Gastrocnemius medialis (tissue), 4 donors: ENCODE measurements at places on chromosomes 5 and 9. TPM values are rescaled to one million over a fixed set of nuclear protein-coding genes. Genes with fewer than 3 reads are reported as not detected.

DNA sequence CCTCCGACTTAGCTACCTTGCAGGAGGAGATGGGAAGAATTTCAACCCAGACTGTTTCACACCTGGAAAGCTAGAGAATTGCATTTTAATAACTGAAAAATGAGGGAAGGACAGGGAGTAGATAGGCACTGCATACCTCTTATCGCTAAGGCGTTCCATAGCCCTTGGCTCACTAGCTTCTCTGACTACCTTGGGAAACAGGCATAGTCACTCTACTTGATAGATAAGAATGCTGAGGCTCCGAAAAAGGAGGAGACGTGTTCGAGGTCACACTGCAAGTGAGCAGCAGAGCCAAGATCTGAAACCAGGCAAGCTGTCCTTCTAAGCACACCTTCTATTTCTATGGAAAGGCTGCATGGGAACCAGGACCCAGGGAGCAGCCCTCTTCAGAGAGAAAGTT lies 168.9 kb downstream of the CRB2 start:
- no peaks in the 10 kb centered on the region for H3K4me1 ChIP-seq
- no peak overlapping the region for H3K27ac ChIP-seq
- no peak overlapping the region for H3K4me3 ChIP-seq
- DNase-seq: no peak
- no peaks in the 10 kb centered on the region for H3K36me3 ChIP-seq

DNA sequence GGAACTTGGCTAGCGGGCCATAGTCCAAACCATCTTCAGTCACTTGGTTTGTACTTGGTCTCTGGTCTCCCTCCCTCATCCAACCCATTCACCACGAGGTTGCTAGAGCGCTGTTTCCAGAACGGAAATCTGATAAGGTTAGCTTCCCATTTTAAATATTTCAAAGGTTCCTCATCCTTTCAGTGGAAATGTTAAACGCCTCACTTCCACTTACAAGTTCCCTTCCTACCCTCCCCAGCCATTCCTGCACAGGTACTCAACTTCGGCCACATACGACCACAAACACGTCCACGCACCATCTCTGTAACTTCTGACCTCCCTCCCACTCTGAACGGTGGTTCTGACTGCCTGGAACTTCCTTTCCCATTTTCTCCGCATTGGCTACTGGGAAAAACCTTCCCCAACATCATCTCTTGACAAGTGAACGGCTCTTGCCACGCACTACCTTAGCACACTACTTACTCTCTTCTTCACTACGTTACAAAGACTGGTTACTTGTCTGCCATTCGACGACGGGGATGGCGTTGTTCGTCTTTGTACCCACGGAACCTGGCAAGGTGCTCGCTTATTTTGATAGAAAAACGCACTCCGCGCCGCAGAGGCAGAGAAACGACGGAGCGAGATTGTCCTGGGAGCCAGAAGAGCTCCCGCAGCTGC lies 629 bp downstream of the CCNH start:
- peaks cover 22% of the 10 kb centered on the region for H3K36me3 ChIP-seq
- peak; percentile 13 for DNase-seq
- H3K27ac ChIP-seq: peak overlapping the region; percentile 97

- no peaks in the 10 kb centered on the region for H3K36me3 ChIP-seq
- DNase-seq: no peak
- H3K27ac ChIP-seq: no peak overlapping the region
Observed at GRCh38 chr9:7125231-7125630, 367.5 kb downstream of the KDM4C start.

GRCh38 chr5:36875790-36876298 lies 725 bp upstream of the NIPBL start:
- peaks cover 55% of the 10 kb centered on the region for H3K4me1 ChIP-seq
- no peaks in the 10 kb centered on the region for H3K36me3 ChIP-seq
- H3K4me3 ChIP-seq: peak overlapping the region; percentile 99
- peak overlapping the region; percentile 100 for H3K27ac ChIP-seq

DNA sequence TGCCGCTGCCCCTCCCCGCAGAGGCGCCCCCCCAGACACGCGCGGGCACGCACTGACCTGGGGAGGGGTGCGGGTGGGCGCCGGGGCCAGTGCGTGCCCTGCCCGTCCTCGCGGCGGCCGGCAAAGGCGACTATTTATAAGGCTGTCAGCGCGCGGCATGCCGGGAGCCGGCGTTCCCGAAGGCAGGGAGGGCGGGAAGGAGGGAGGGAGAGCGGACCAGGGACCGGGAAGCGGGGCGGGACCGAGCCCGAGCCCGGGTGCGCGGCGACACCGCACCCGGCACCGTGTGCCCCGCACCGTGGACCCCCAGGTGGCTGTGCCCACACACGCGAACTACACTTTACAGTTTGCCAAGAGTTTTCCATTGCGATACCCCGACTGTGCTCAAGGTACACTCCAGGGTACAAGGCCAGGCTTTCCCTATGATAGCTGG lies at the start of gene AK1:
Gene AK1, minus strand, starts transcription at position 110 of the 433 bp plus-strand sequence. CDS start 3,058 bp downstream, outside the sequence.
- H3K36me3 ChIP-seq: peaks cover 3% of the 10 kb centered on the region
- DNase-seq: peak; percentile 75
- H3K27ac ChIP-seq: peak within 1 kb of the TSS; percentile 91
- peak within 1 kb of the TSS; percentile 65 for H3K4me3 ChIP-seq
- no peaks in the 10 kb centered on the region for H3K27me3 ChIP-seq
- peaks cover 48% of the 10 kb centered on the region for H3K4me1 ChIP-seq

DNA sequence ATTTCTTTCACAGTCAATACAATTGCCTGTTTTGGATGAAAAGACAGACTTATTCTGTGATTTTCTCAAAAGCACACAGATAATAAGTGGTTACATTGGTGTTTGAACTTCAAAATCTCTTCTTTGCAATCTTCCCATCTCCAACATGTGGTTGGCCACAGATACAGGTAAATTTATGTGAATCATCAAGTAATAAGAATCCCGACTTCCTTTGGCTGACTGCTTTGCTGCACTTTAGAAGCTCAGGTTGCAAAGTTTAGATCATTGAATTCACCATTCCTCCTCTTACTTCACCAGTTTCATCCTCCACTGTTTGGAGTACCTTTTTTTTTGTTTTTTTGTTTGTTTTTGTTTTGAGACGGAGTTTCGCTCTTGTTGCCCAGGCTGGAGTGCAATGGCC lies 56.5 kb upstream of the ADRB2 start:
- H3K4me3 ChIP-seq: no peak overlapping the region
- H3K27me3 ChIP-seq: no peaks in the 10 kb centered on the region
- DNase-seq: no peak
- H3K4me1 ChIP-seq: no peaks in the 10 kb centered on the region
- H3K36me3 ChIP-seq: no peaks in the 10 kb centered on the region

DNA sequence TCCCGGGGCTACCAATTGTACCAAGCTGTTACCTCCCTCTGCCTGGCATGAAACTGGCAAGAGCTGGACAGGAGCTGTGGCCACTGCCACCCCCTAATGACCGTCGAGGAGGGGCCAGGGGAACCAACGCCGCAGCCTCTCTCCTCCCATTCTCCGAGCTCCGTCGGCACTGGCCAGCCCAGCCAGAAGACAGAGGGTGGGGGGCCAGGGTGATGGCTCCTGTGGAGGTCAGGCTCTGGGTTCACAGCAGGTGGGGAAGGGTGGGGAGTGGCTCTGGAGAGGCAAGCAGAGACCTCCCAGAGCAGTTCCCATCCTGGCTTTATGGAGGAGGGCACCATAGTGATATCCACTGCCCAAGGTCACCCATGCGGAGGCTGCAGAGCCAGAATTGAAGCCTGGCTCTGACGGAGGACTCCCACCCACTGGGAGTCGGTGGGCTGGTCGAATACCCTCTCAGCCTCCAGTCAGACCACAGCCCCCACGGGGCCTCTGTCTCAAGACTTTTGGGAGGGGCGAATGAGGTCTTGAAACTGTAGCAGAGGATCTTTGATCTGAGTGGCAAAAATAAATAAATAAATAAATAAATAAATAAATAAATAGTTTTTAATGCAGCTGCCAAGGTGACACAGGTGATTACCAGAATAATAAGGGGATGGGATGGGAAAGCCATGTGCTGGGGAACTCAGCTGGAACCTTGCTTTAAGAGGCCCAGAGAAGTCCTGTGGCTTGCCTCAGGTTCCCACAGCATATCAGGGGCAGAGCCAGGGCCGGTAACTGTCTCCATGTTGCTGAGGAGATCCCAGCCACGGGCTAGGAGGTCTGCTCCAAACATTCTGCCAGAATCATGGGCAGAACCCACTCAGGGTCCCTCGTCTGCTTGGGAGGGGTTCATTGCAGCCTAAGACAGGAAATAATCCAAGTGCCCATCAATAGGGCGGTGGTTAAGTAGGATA lies 42.5 kb upstream of the NEURL1B start:
- peak overlapping the region; percentile 80 for H3K27ac ChIP-seq
- H3K36me3 ChIP-seq: no peaks in the 10 kb centered on the region
- H3K27me3 ChIP-seq: no peaks in the 10 kb centered on the region
- no peak for DNase-seq
- no peaks in the 10 kb centered on the region for H3K4me1 ChIP-seq
- no peak overlapping the region for H3K4me3 ChIP-seq

- no peaks in the 10 kb centered on the region for H3K36me3 ChIP-seq
- H3K27me3 ChIP-seq: no peaks in the 10 kb centered on the region
- H3K4me1 ChIP-seq: no peaks in the 10 kb centered on the region
- no peak for DNase-seq
- no peak overlapping the region for H3K27ac ChIP-seq
- H3K4me3 ChIP-seq: no peak overlapping the region
Observed at GRCh38 chr5:39622281-39622680, 197.5 kb upstream of the DAB2 start.

- H3K36me3 ChIP-seq: peaks cover 14% of the 10 kb centered on the region
- peak overlapping the region; percentile 79 for H3K27ac ChIP-seq
- peak; percentile 49 for DNase-seq
Observed at GRCh38 chr9:137237759-137238726, 3.0 kb upstream of the TUBB4B start.

DNA sequence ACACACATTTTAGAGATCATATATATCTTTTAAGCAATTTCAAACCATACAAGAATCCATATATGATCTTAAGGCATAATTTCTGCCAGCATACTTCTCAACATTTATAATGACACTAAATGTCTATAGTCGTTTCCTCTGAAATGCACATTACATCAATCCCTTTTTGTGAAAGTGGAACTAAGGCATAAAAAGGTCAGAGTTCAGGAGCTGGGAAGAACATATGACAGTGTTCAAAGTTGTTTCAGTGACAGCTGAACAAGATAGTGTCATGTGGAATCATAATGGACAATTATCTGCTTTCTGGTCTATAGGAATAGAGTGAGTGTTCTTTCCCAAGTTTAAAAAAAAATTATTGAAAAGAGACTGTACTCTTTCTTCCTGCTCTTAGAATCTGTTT lies 2.4 kb upstream of the MOB3B start:
- H3K4me1 ChIP-seq: peaks cover 12% of the 10 kb centered on the region
- no peak for DNase-seq
- H3K27me3 ChIP-seq: no peaks in the 10 kb centered on the region
- no peaks in the 10 kb centered on the region for H3K36me3 ChIP-seq
- no peak overlapping the region for H3K4me3 ChIP-seq

DNA sequence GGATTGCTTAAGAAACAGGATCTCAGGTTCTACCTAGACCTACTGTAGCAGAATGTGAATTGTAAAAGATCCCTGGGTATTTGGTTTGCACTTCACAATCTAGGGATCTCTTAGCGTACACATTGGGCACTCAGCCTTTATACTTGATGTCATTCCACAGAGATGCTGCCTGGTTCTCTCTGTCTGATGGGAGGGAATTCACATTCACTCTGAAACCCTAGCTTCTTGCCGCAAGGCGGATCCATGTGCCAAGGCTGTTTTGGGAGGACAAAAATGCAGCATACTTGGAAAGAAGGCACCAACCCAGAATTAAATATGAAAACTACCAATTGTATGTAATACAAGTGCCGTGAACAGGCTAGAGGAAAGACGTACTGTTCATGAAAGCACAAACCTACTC lies 323.0 kb downstream of the EBF1 start:
- H3K36me3 ChIP-seq: no peaks in the 10 kb centered on the region
- no peaks in the 10 kb centered on the region for H3K27me3 ChIP-seq
- peaks cover 25% of the 10 kb centered on the region for H3K4me1 ChIP-seq

GRCh38 chr5:31417512-31417911 lies 114.4 kb downstream of the DROSHA start:
- peaks cover 51% of the 10 kb centered on the region for H3K36me3 ChIP-seq
- no peaks in the 10 kb centered on the region for H3K27me3 ChIP-seq
- no peaks in the 10 kb centered on the region for H3K4me1 ChIP-seq
- no peak overlapping the region for H3K4me3 ChIP-seq
- no peak overlapping the region for H3K27ac ChIP-seq

DNA sequence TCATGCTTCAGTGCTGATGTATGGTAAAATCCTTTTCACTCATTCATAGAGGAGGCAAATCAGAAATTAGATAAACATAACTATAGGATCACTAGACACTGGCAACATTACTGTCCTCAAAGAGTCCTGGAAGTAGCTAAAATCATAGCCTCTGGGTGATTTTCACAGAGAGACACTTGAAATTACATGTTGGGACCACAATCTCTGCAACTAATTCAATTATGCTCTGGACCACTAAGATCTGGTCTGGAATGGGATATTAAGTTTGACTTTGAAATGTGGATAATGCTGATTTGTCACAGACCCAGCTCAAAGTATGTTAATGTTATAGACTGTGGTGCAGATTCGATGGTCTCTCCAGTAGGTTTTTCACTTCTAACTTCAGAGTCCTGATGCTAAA lies 214.6 kb upstream of the CCNH start:
- no peak overlapping the region for H3K27ac ChIP-seq
- no peaks in the 10 kb centered on the region for H3K36me3 ChIP-seq
- DNase-seq: no peak
- H3K4me3 ChIP-seq: no peak overlapping the region
- H3K4me1 ChIP-seq: no peaks in the 10 kb centered on the region

DNA sequence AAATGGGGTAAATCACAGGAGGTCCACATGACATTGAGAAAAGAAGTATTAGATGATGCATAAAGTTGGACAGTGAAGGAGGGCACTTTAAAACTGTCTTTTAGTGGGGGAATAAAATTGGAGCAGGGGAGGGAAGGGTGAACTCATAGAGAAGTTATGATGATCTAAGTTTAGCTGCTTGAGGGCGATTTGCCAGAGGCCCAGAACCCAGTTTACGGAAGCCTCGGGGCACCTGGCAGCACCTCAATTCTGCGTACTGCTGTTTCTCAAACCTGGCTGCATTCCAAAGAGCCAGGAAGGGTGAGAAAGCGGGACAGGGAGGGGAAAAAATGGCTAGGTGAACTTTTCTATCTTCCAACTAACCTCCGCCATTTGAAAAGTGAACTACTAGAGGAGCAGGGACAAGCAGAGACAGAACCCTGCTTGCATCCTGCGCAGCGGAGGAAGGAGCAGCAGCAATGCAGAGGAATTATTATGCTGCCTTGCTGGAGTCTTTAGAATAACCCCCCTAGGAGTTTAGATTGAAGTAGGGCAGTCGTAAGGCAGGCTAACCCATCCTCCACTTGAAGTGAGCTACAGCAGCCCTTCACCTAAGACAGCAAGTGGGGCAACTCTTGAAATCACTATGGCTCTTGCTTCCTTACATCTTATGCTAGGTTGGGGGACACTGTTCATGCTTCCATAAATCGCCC lies 316.8 kb downstream of the BRINP1 start:
- H3K27me3 ChIP-seq: no peaks in the 10 kb centered on the region
- peaks cover 36% of the 10 kb centered on the region for H3K4me1 ChIP-seq
- peak; percentile 61 for DNase-seq
- peak overlapping the region; percentile 9 for H3K4me3 ChIP-seq
- peak overlapping the region; percentile 53 for H3K27ac ChIP-seq
- no peaks in the 10 kb centered on the region for H3K36me3 ChIP-seq

The TRAF1 gene
- 0.82 TPM for total RNA-seq

The CCDC69 gene
- total RNA-seq: 93.4 TPM

The RELL2 gene
- total RNA-seq: 1.1 TPM

The ANKRD31 gene
- not detected for total RNA-seq

The STING1 gene
- 10.3 TPM for total RNA-seq
